Activated CD4-positive, alpha-beta T cell treated with anti-CD3 and anti-CD28 coated beads for 24 hours (primary cell): ENCODE measurements at places on chromosomes 5 and 9.

DNA sequence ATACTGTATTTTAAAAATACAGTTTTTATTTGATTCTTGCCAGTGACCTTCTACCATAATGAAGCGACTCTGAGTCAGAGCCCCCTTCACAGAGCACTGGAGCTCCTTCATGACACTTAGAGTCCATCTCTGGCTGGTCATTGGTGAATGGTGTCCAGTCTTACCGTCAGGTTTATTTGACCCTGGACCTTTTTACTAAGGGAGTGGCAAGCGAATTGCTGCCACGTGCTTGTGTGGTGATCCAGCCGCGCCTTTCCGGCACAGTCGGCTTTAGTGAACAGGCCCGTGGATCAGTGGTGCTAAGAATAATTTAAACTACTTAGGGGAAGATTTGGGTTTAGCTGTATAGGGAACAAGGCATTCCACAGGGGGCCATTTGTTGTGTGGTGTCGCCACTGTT is 48.5 kb downstream of the PRRC2B start:
- DNase-seq: no peak

DNA sequence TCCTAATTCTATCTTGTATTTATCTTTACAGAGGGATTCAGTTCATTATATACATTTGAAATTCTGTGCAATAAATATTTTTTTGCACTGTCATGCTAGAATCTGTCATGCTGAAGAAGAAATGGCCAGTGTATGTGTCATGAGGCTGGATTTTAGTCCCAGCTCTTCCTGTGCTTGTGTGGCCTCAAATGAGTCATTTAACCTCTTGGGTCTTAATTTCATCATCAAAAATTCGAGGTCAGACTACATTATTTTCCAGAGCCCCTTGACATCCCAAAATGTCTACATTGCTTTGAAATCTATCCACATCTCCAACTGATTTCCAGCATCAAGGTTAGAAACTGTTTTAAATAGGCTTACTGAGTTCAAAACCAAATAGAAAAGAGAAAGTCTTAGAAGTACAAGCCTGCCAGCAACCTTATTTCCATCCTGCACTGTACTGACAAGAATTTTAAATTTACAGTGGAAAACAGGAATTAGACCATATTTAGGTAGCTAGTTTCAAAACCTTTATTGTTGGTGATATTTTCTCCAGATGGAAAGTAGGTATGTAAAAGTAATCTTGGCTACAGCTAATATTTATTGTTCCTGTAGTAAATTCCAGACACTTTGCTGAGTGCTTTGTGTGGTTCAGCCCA is 96.7 kb upstream of the MAMDC2 start:
- no peak for DNase-seq

DNA sequence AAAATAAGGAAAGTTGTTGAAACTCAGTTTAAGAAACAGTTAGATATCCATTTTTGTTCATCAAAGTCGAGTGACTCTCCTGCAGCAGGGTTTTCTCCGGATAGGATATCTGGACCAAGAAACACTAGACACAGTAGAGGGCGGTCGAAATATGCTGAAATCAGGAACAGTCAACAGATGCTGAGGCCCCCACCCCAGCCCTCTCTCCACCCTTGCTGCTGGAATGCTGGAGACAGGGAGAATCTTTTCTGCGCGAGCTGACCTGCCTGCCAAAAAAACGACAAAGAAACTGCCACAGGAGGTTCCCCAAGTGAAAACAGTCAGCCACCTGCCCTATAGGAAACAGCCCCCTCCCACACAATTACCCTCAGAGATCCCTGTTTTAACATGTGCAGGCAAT is 4.3 kb upstream of the IL13 start:
- DNase-seq: no peak

GRCh38 chr9:79353856-79354520 is 217.8 kb upstream of the TLE4 start:
- no peak for DNase-seq

- no peak for DNase-seq
These were observed 67.0 kb upstream of the SIMC1 start for GRCh38 chr5:176171171-176171760.

DNA sequence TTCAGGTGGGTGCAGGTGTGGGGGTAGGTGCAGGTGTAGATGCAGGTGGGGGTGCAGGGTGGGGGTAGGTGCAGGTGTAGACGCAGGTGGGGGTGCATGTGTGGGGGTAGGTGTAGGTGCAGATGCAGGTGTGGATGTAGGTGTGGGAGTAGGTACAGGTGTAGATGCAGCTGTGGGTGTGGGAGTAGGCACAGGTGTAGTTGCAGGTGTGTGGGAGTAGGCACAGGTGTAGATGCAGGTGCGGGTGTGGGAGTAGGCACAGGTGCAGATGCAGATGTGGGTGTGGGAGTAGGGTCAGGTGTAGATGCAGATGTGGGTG is 94.6 kb downstream of the PHF2 start:
- no peak for DNase-seq

DNA sequence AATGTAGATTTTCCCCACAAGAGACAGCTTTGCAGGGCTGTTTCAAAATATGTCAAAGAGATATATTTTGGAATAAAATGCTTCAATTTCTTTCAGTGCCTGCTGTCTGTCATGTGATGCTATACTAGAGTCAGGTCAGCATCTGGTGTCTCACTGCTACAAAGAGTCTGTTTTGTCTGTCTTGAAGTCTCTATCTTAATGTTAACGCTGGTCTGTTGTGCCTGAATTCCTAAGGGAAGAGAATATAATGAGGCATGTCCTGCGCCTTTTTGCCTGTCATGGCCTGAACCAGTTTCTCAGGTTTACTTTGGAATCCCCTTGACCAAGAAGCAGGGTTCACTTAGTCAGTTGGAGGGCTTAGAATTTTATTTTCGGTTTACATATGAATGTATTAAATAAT is 176.4 kb downstream of the PDZD2 start:
- DNase-seq: no peak

DNA sequence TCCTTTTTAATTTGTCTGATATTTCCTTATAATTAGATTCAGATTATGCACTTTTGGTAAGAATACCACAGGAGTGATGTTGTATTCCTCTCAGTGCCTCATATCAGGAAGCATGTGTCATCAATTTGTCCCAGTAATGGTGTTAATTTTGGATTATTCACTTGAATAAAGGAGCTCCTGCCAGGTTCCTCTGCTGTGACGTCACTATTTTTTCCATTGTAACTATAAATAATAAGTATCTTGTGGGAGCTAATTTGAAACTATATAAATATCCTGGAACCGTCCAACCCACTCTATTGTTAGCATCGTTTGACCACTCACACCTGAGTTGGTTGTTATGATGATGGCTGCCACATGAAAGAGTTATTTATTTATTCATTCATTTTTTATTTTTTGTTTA is 107.9 kb downstream of the INVS start:
- DNase-seq: no peak

DNA sequence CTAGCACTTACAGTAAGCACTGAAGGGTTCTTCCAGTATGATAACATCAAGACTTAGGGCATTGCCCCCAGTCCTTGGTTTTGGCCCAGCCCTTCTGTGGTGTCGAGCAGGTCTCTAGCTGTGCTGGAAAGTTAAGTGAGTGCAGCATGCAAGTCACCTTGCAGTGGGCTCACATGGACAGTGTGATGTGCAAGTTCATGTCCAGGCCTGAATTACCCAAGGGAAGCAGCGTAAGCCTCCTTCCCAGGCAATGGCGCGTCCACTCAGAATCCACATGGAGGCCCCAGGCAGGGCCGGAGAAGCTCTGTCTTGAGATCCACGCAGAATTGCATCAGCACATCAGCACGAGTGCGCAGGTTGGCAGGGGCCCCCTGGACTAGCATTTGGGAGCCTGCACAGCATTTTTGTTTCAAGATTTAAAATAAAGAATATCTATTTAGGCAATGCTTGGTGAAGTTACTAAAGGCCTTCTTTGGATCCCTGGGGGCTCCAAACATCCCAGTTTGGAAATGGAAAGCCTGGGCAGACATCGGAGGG is 108.4 kb upstream of the ALDH1B1 start:
- DNase-seq: no peak

DNA sequence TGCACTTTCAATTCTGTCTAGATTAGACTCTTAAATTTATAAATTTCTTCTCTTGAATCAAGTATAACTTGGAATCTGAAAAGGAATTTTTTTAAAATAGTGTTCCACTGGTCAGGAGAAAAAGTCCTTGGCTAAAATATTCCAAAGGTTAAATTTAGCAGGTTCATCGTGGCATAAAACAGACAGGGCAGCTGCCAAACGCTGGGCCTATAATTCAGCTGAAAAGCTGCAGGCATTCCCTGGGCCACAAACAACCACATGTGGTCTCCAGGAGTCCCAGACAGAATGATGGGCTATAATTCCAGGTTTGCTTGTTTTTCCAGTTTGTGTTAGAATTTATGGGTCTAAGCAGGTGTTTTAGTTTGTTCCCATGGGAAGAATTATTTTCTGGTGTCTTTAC is 71.1 kb upstream of the RETREG1 start:
- DNase-seq: no peak

DNA sequence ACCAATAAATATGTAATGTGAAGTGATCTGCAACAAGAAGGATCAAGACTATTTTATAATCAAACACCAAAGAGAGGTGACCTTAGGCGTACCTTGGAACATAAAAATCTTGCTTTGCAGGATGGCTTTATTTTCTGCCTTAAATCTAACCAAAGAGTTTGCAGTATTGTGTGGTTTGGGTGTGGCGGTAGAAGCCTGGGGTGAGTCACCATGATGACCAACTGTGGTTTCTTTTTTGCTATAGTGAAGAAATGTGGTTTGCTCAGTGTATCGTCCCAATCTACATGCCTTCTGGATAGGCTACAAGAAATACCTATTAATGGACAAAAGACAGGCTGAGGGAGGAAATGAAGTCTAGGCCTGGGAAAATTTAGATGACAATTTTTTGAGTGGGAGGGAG is 5.1 kb upstream of the CAST start:
- no peak for DNase-seq

- no peak for DNase-seq
These were observed 6.9 kb downstream of the REEP2 start for GRCh38 chr5:138445547-138446271.

GRCh38 chr9:21964925-21965385 is 29.2 kb downstream of the CDKN2A start:
- no peak for DNase-seq

GRCh38 chr5:133063965-133064364 is 12.2 kb downstream of the HSPA4 start:
- no peak for DNase-seq

DNA sequence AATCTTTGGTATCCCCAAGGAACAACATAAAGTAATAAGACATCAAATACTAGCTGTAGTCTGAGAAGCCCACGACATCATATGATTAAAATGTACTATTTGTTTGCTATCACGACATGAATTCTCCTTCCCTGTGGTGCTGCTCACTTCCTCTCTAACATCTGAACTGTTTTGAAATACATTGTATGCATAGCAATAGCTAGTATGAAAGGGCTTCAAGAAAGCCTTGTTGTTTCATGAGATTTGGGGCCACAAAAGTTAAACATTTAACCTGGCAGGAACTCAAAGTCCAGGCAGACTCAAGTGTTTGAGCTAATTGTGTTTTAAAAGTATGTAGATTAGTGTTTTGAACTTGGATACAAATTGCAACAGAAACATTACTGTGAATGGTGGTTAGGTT is 237.4 kb upstream of the PTGER4 start:
- DNase-seq: no peak

DNA sequence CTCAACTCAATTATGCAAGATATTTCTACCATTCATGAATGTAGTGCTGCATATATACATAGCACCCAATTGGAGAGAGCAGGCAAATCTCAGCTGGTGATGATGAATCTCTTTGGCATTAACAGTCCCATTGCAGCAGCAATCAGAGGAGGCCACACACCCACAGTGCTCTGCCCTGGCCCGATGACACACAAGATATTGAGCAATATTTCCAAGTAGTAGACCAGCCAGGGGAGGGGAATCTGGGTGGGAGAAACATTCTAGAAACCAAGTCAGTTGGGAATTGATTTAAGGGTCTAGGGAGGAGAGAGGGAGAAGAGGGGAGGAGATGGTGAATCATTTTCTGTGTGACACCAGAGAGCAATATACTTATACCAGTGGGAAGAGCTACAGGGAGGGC is 14.9 kb upstream of the C5orf63 start:
- no peak for DNase-seq

DNA sequence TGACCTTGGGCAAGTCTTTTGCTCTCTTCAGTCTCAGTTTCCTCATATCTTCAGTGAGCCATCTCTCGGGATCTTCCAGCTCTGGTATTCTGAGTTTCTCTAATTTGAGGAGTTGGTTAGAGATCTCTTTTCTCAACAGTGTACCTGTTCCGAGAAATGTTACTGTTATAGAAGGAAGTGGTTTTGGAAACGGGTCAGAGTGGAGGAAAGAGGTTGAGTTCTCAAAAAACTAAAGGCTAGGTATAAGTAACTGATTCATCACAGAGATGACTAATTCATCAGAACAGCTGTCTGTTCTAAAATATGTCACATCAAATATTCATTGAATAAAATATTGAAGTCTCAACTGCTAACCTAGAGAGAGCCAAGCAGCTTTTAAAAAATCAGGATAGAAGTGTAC is 106.6 kb downstream of the PALM2AKAP2 start:
- DNase-seq: no peak

DNA sequence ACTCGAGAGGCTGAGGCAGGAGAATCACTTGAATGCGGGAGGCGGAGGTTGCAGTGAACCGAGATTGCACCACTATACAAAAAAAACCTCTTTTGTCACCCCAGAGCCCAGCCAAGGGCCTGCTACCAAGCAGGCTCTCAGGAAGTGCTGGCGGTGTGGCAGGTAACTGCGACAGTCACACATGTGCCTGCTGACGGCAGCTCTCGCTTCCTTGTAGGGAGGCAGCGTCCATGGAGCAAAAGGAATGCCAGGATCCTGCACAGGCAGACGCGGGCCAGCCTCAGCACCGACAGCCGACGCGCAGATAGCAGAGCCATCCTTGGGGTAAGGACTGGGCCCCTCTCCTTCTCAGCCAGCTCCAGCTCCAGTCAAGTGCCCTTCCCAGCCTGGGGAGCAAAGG is 3.9 kb downstream of the LRRC8A start:
- no peak for DNase-seq

GRCh38 chr5:150460781-150461180 is 11.2 kb upstream of the RPS14 start:
- DNase-seq: no peak

DNA sequence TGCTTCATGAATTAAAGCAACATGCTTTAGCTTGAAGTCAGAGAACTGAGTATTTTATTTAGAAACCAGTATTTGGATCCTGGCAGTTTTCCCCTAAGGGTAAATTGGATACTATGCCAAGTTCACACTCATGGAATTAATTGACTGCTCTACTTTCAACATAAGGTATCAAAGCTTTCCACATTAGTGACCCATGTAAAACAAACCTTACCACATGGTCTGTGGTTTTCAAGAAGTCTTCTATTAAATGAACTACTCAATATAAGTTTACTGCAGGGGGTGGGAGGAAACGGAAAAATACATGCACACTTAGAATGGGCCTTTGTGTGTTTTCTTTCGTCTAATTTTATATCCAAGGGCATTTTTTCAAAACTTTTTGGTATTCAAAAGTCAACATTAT is 232.0 kb upstream of the FBXL7 start:
- no peak for DNase-seq

GRCh38 chr5:53249529-53250200 is 140.1 kb upstream of the MOCS2 start:
- DNase-seq: no peak
